Activated gamma-delta T cell treated with anti-CD3 and anti-CD28 coated beads, Interleukin-2, amount 50 U/mL, for 16 hours (primary cell): ENCODE measurements at places on chromosomes 5 and 9.

GRCh38 chr9:132804576-132805295 is 73.3 kb downstream of the AK8 start:
- no peak for DNase-seq

DNA sequence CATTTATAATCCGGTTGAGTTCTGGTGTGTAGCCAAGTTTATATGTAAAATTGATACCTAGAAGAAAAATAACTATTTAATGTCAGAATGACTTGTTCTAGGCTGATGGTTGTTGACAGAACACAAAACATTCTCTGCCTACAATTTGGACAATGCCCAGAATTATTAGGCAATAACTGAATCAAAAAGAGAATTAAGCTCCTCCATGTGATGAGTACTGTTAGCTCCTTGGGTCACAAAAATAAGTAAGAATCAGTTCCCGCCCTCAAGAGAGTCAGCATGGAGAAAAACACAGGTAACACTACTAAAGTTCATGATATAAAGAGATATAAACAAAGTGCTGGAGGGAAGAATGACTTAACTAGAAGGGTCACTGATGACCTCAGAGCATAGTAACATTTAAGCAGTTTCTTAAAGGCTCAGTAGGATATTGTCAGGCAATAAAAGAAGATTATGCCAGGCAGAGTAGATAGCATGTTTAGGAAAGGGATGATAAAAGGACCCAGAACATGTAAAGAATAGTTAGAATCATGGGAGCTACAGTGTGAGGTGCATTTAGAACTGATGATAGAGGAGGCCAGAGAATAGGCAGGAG is 200.5 kb upstream of the ACTBL2 start:
- DNase-seq: no peak

DNA sequence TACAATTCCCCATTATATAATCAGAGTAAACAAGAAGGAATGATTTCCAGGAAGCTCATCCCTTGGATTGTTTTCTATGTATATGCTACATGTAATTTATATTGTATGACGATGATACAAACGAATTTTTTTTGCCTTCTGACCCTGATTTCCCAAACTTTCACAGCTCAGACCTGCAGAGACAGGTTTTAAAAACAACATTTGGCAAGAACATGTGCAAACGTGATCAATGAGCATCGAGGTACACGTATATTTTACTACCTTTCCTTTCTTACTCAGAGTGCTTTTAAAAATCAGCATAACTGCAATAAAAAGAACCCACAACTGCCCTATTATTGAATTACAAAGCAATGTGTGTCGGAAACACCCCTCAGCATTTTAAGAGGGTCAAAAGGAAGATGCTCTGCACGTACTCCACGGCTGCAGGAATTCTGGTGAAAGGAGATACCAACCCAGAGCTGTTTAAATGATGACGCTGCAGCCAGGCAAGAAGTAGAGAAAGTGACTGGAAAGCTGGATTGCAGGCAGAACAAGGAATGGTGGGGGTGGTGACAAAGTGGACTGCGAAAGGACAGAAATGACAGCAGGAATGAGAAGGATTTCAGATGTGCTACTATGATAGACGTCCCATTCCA is 533.5 kb downstream of the RAB3C start:
- DNase-seq: no peak

DNA sequence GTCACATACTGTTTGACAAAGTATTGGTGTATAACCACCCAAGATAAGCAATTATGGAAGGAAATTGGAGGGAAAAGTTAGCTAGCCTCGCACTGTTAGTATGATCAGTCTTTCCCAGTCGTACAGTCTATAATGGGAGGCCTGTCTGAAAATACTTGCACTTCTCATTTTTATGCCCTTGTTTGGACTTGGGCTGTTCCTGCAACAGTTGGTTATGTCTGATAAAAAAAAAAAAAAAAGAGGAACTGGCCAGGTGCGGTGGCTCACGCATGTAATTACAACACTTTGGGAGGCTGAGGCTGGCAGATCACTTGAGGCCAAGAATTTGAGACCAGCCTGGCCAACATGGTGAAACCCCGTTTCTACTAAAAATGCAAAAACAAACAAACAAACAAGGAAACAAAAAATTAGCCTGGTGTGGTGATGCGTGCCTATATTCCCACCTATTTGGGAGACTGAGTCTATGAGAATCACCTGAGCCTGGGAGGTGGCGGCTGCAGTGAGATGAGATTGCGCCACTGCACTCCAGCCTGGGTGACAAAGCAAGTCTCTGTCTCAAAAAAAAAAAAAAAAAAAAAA is 58.3 kb upstream of the ANKRD33B start:
- DNase-seq: no peak

GRCh38 chr9:93960221-93960970 is 5.2 kb upstream of the BARX1 start:
- DNase-seq: no peak

GRCh38 chr5:111948092-111948841 is 191.3 kb upstream of the NREP start:
- no peak for DNase-seq

- DNase-seq: no peak
These were observed 1446.2 kb downstream of the MAT2B start for GRCh38 chr5:164951570-164951969.

DNA sequence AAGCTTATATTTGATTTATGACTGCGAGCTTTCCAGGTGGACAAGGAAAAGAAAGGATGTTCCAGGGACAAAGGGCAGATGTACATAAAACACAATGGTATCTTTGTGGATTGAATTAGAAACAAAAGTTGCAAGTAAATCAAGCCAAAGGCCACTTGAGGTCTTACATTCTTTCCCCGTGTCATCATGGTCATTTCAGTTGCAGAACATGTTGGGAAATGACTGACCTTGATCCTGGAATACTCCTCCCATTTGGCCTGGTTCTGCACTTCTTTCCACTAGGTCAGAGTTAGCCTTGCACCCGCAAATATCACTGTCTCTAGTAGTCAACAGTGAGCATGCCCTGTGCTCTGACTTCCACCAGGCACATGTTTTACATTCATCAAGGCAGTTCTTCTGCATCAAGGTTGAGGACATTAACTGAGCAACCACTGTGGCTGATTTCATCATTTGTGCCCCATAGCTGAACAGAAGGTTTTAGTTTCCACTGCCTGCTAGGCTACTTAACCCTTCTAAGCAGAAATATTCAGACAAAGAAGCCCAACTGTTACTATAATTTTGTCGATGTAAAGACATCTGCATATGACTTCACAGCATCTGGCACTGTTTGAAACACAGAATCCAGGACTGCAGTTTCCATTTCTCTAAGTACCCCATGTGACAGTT is 1161.7 kb upstream of the DMAC1 start:
- DNase-seq: no peak
